ENCODE measurements at places on chromosomes 1 and 21. TPM values are rescaled to one million over a fixed set of nuclear protein-coding genes. Genes with fewer than 3 reads are reported as not detected.

Gene PGLYRP4
- 5.9 TPM for total RNA-seq

Gene BRDT
- not detected for total RNA-seq

Gene FAAH
- 30.8 TPM for total RNA-seq

Gene CYYR1
- total RNA-seq: 5.2 TPM

Gene OR2L5
- not detected for total RNA-seq

Gene FCRLA
- total RNA-seq: 0.22 TPM

Gene CADM3
- 5.8 TPM for total RNA-seq

GRCh38 chr1:174534789-174535188 lies 87.0 kb downstream of the GPR52 start:
- no peak for DNase-seq

- no peak for DNase-seq
Measured at GRCh38 chr21:28228636-28228995, 764.1 kb downstream of the LTN1 start.

- DNase-seq: no peak
Measured at GRCh38 chr1:155981266-155982088, 3.1 kb upstream of the ARHGEF2 start.

DNA sequence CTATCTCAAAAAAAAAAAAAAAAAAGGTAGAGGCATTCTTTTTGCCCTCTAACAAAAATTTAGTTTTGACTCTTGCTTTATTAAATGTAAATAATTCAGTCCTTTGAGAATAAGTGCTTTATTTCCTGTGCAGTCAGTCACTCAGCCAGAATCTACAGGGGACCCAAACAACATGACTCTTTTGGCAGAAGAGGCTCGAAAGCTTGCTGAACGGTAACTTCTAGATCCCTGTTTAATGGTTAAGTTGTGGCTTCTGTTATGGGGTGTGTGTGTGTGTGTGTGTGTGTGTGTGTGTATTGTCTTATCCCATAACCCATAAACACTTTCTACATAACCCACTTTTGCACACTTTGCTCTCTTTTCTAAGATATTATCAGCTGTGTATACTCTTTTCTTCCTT lies 54.9 kb upstream of the LAMC2 start:
- no peak for DNase-seq

- no peak for DNase-seq
Measured at GRCh38 chr1:94746635-94747525, 73.3 kb upstream of the SLC44A3 start.

GRCh38 chr1:103441342-103441741 lies 84.2 kb upstream of the RNPC3 start:
- DNase-seq: no peak

DNA sequence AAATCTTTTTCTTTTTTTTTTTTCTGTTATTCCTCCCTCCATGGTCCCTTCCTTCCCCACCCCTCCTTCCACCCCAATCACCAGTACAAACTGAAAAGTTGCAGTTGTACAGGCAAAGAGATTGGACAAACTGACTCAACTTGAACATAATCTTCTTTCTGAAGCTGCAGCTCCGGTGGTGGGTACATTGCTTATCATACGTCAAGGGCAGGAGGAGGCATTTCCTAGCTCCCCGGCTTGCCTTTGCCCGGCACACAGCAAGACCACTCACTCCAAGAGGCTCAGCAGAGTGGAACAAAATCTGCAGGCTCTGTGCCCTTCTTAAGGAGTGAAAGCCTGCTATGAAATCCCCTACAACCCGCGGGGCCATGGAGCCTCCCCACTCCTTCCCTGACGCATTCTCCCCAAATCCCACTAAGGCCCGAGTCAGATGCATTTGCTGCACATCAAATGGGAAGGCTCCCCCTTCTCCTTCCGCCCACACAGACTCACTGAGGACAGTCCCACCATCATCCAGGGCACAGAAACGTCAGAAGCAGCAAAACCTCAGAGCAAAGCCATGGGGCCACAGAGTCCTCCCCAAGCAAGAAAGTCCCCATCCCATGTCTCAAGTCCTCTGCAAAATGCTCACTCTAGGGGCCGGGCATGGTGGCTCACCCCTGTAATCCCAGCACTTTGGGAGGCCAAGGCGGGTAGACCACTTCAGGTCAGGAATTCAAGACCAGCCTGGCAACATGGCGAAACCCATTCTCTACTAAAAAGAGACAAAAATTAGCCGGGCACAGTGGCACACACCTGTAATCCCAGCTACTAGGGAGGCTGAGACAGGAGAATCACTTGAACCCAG lies 45.9 kb downstream of the SYF2 start:
- DNase-seq: no peak

GRCh38 chr1:112457241-112457640 lies 51.5 kb upstream of the WNT2B start:
- no peak for DNase-seq
